ENCODE measurements at places on chromosomes 4 and X.

- DNase-seq, result no peak
Measured at GRCh38 chr4:129113919-129114318, 18.0 kb downstream of the C4orf33 start.

DNA sequence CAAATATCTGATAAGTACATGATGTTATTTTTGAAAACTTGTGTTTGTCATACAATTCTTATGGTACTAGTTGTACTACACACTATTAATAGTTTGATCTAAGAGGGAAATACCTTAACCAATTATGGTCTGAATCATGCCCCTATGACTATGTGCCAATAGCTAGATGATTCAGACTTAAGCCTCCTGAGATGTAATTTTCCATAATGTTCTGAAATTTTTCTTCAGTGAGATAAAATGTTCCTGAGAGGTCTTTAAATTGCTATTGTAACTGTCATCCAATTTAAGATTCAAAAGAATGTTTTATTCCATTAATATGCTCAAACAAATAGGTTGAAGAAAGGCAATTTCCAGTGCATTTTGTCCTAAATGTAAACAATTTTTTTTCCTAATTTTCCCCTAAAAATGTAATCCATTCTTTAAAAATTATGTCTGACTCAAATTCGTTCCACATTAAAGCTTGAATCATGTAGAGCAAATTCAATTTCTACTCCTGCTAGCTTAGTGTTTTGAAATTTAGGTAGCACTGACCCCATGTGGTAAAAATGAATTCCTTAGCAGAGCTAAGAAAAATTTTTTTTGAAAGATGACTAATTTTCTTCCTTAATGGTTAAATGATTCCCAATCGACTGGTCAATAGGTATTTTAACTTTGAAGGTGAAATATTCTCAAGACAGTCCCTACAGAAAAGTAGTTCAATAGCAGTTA lies 49.1 kb downstream of the APOOL start:
- DNase-seq, result no peak

- no peak for DNase-seq
Measured at GRCh38 chr4:3304831-3305609, 12.2 kb downstream of the RGS12 start.

DNA sequence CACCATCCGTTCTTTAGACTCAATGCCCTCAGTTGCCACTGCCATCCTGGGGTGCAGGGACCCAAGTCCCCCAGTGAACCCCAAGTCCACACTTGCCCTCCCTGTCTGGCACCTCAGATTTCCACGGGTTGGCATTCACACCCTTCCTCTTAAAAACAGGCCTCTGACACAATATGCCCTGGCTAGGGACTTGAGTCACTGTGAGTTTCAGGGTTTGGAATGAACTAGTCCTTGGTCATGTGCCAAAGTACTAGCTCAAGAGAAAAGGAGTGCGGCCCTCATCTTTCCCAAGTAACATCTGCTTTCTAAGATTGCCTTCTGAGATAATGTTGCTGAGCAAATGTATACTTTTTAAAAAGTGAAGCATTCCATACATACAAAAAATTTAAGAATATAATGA lies 134.0 kb downstream of the MID1 start:
- no peak for DNase-seq

DNA sequence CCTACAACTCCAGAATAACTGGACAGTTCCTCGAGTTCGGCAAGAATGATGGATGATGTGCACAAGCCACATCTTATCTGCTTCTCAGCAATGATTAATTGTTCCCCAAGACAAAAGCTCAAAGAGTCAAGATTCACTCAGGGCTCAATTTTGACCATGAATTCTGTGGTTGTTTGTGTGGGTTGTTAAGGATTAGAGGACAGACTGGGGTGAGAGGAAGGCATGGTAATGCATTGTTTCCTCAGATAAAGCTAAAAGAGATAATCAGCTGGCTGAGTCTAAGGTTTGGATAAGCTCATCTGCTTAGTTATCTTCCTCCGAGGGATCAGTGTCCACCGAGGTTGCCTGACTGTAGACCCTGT lies 161.0 kb downstream of the CPEB2 start:
- no peak for DNase-seq

GRCh38 chrX:39654183-39654925 lies 443.4 kb downstream of the BCOR start:
- DNase-seq, result no peak

GRCh38 chr4:173181848-173182247 lies 13.2 kb downstream of the GALNT7 start:
- DNase-seq, result no peak

DNA sequence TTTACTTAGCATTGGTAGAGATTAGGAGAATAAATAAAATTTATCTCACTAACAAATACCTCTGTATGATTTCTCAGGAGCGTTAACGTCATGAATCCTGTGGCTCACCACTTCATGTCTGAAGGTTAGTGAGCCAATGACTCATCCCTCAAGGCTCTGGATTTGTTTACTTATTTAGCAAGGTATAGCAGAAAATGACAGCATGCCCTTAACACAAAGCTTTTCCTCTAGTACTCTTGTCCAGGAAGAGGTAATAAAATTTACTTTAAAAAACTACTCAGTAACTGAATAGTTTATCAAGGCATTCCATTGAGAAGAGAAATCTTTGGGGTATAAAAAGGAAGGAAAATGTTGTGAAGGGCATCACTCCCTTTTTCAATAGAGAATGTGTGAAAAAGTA lies 823.8 kb downstream of the CCSER1 start:
- no peak for DNase-seq

- DNase-seq, result no peak
Measured at GRCh38 chr4:81605271-81605670, 133.6 kb upstream of the RASGEF1B start.

Measured in stimulated activated CD4-positive, alpha-beta T cell treated with anti-CD3 and anti-CD28 coated beads, TNF-alpha, amount 100 ng/mL, for 48 hours (primary cell).